ENCODE measurements at places on chromosomes 6 and 20.
A peak's percentile ranks its signal among the peaks of the same experiment; 100 is the strongest.

GRCh38 chr6:167960579-167960978, 36.9 kb upstream of the KIF25 start:
- no peak for DNase-seq

DNA sequence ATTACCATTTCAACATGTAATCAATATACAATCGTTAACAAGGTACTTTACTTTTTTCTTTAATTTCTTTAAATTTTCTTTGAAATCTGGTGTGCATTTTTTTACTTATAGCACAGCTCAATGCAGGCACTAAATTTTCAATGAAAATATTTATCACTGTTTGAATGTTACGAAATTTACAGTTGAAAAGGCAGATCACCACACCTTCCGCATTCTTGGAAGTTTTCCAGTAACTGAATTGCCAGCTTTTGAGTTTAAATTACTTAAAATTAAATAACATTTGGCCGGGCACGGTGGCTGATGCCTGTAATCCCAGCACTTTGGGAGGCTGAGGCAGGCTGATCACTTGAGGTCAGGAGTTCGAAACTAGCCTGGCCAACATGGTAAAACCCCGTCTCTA, 309.9 kb downstream of the BMP7 start:
- no peak for DNase-seq

DNA sequence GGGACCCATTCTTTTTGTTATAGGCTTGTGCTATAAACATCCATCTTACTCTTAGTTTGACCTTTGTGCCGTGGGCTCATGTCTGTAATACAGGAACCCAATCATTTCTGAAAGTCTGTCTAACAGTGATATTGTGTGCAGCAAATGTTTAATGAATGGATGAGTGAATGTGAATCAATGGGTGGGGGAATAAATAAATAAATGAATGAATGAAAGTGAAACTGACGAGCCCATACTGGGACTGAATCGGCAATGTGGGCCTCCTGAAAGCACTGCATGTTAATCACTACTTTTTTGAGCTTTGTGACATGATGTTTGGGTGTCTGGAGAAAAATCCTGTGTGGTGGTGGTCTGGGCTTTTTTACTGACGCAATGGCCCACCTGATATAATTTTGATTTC, 175.0 kb downstream of the GMPR start:
- DNase-seq: no peak

- peak; percentile 81 for DNase-seq
Measured at GRCh38 chr6:28865401-28866204, 58.2 kb downstream of the TRIM27 start.

- peak; percentile 97 for DNase-seq
Measured at GRCh38 chr6:14144678-14145113, 27.1 kb downstream of the CD83 start.

DNA sequence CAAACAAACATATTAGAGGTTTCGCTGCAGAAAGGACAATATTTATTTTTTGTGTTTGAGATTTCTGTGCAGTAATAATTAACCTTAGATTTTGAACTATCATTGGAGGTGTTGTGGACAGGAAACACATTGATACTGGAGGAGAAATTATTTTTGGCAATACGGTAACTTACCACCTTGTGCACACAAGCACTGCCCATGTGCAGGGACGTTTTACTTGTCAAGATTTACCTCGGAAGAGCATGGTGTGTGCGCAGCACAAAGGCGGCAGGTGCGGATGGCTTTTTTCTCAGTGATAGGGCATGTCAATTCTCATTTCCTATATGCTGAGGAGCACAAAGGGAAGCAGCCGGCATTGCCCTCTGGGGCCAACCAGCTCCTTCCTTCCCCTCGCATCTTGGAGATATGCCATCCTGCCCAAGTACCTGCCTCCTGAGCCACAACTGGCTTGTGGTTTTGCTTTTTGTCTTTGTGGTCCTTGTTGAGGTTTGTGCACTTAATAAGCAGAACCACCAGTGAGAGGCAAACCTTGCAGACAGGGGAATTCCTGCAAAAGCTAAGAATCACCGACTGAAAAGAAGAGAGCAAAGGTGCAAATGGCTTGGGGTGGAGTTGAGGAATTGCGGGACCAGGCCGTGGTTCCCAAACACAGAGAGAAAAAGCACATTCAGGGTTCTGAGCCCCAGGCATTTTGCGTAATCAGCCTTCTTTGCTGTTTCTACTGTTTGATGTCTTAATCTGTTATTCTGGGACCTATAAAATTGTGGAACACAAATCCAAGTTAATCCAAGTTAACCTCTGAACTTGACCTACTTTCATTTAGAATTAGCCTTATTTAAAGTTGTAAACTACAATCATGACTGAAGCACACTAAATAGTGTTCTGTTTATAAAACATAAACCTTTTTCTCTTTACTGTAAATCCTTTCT, 21.9 kb downstream of the SAMD5 start:
- peak; percentile 62 for DNase-seq

GRCh38 chr6:159325476-159325875, 156.3 kb downstream of the FNDC1 start:
- no peak for DNase-seq

All from NB4 (cell line).